ENCODE measurements at places on chromosomes 16 and 17.

GRCh38 chr17:15414532-15415306 lies 52.7 kb downstream of the CDRT4 start:
- DNase-seq = no peak

- no peak for DNase-seq
Observed at GRCh38 chr17:57279432-57279831, 23.1 kb downstream of the MSI2 start.

- no peak for DNase-seq
Observed at GRCh38 chr17:18027280-18027679, 11.7 kb downstream of the ATPAF2 start.

DNA sequence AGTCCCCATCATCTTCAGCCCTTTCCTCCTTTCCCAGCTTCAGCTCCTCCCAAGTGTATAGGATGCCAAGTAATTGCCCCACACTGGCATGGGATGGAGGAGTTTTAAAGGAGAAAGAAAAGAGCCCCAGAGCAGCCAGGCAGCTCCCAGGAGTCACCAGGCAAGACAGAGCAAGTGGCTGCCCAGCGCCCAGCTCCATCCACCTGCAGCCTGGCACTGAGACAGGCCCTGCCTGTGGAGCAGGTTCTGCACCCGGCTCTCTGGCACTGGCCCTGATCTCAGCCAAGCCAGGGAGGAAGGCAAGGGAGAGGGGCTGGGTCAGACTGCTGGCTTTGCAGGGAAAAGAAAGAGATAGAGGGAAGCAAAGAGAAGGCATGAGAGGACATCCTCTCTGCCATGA lies 21.7 kb downstream of the FOXN1 start:
- no peak for DNase-seq

GRCh38 chr16:75660726-75661302 lies 13.2 kb downstream of the TERF2IP start:
- DNase-seq = no peak

DNA sequence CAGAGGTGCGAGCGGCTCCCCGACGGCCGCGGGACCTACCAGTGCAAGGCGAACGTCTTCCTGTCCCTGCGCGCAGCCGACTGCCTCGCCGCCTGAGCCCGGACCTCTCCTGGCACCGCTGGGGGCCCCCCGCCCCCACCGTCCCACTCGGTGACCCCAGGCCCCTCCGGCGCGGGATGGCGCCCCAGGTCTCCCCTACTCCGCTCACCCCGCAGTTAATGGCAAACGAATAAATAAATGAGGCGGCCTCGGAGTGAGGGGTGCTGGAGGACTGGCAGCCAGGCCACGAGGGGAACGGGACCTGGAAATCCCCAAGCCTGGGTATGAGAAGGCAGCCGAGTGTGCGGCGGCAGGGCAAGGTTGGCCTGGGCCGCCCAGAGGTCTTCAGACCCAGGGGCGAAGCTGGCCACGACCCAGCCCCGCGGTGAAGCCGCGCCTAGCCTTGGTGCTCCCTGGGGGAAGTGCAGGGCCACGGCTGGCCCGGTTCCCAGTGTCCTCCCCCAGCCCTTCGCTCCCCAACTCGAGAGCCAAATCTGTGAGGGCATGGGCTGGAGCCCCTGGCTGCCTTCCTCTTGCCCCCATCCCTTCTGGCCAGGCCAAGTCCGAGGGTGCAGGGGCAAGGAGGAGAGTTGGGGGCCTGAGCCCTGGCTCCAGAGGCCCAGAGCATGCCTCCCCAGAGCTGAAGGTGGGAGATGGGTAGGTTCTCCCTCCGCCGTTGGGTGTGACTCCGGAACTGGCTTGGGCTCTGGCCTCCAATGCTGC lies 796 bp downstream of the NPB start:
- DNase-seq = no peak

- no peak for DNase-seq
Observed at GRCh38 chr17:55648086-55648485, 74.6 kb downstream of the TMEM100 start.

DNA sequence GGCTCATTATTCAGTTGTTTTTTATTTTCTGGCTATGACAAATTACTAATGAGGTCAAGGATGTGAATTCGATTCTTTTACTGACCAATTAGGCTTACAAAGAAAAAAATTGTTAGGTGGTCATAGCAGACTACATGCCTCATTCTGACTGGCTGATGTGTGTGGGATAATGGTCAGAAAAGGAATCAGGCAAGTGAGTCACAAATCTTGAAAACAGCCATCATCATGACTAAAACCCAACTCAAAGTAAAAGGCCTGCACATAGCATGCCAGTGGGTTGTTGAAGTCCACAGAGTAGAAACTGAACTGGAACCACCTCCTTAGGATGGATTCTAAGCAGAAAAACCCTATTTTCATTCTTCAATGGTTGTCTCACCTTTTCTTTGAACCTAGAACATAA lies 8.6 kb downstream of the RPGRIP1L start:
- no peak for DNase-seq

- DNase-seq = no peak
Observed at GRCh38 chr16:1992704-1993317, 3.0 kb downstream of the SYNGR3 start.

GRCh38 chr16:51022955-51023354 lies 128.1 kb downstream of the SALL1 start:
- DNase-seq = no peak

GRCh38 chr16:89050119-89050867 lies 43.4 kb upstream of the ACSF3 start:
- DNase-seq = no peak

DNA sequence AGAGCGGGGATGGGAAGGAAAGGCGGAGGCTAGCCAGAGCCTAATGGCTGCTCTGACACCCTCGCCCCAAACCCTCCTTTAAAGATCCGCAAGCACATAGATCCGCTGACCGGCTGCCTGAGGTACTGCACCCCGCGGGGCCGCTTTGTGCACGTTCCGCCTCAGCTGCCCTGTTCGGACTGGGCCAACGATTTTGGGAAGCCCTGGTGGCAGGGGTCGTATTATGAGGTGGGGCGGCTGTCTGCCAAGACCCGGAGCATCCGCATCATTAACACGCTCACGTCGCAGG lies 663 bp downstream of the CYB5D1 start:
- peak; percentile 43 for DNase-seq

DNA sequence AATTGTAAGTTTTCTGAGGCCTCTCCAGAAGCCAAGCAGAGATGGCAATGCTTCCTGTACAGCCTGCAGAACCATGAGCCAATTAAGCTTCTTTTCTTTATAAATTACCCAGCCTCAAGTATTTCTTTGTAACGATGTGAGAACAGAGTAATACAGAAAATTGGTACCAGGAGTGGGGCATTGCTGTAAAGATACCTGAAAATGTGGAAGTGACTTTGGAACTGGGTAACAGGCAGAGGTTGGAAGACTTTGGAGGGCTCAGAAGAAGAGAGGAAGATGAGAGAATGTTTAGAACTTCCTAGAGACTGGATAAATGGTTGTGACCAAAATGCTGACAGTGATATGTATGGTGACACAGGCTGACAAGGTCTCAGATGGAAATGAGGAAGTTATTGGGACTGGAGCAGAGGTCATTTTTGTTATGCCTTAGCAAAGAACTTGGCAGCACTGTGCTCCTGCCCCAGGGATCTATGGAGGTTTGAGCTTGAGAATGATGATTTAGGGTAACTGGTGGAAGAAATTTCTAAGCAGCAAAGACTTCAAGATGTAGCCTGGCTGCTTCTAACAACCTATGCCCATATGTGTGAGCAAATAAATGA lies 23.1 kb downstream of the PRDM7 start:
- DNase-seq = no peak

DNA sequence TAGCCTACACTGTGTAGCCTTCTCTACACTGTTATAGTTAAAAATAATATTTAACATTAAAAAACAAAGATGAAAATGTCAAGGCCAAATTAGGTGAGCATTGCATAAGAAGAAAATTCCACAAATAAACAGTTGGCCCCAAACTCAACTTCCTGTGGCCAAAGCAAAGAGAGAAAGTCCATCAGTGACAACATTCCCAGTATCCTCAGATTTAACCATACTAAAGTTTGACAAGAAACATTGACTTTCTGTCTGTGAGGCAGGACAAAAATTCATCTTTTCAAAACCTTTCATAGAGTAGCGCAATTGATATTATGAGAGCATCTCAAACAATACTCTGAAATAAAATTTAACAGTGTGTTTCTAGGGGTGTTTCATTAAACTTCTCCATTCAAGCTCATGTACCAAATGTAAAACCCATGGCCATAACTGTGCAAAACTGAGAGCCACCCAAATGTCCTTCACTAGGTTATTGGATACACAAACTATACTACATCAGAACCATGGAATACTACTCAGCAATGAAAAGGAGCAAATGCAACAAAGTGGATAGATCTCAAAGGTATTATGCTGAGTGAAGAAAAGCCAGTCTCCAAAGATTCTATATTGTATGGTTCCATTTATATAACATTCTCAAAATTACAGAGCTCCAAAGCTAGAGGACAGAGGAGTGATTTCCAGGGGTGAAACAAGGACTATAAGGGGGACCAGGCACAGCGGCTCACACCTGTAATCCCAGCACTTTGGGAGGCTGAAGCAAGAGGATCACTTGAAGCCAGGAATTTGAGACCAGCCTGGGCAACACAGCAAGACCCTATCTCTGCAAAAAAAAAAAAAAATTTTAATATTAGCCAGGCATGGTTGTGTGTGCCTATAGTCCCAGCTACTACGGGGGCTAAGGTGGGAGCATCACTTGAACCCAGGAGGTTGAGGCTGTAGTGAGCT lies 38.7 kb downstream of the TMEM114 start:
- no peak for DNase-seq

DNA sequence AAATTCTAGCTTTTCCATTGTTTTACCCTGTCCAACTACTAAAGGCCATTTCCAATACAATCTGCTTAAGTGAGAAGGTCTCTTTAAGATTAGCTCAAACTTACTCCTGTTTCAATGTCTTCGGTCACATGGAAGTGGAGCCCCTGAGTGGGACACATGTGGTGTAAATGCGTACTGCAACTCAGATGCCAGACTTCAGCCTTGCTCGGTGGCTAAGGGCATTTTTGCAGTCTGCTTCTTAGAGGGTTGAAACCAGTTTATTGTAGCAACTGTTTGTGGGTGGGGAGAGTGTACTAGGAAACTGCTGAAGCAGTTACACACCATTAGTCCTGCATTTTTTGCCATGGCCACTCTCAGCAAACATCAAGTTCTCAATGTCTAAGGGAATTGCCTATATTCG lies 140.6 kb downstream of the PARN start:
- no peak for DNase-seq

GRCh38 chr16:23917621-23918020 lies 81.8 kb downstream of the PRKCB start:
- DNase-seq = no peak

- no peak for DNase-seq
Observed at GRCh38 chr16:84239909-84240308, at the start of gene KCNG4. Gene KCNG4 (minus strand): TSS chr16:84240012. CDS start chr16:84237485, 2,527 bp downstream.

DNA sequence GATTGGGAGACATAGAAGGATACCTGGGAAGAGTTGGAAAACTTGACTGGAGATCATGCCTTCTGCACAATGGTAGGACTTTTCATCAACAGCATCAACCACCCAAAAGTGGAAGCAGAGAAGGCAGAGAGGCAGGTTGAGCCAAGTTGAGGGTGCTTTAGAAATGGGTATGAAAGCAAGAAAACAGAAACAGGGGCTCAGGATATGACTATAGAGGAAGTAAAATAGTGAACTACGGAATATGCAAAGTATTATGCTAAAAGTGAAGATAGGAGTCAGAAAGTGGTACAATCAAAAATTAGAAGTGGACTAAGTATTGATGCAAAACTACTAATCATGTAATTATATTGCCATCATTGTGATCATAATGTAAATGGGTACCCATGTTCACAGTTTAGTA lies 16.1 kb upstream of the ARHGAP44 start:
- no peak for DNase-seq

GRCh38 chr17:48175692-48176470 lies 68.3 kb downstream of the SNX11 start:
- no peak for DNase-seq

DNA sequence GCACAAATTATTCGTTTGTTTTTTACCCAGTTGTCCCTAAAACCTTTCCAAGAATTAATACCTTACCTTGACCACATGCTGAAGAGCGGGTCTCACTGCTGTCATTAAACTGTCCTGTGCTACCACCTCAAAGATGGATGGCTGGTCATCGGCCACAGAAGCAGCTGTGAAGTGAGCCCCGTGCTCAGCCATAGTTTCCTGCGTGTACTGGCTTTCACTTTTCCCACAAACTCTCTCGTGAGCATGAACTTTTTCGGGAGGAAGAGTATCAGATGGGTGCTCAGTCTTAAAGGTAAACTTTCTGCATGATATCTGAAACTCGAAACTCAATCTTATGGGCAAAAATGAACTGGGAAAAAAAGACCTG lies 558 bp downstream of the PEX12 start:
- DNase-seq = no peak

- no peak for DNase-seq
Observed at GRCh38 chr17:624341-624860, 90.2 kb downstream of the VPS53 start.

DNA sequence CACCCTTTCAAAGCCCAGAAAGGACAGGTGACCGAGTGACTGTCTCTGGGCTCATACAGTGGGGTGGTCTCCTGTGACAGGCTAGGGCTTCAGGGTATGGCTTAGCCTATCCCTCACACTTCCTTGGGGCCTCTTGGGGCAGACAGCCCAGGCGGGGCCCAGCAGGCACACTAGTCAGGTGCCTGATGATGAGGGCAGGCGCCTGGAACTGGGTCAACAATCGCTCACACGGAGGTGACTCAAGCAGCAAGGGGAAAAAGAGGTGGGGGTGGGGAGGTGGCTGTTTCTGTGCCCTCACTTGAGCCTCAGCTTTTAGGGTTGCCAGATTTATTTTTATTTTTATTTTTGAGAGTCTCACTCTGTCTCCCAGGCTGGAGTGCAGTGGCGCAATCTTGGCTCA lies 6.4 kb upstream of the GRN start:
- no peak for DNase-seq

GRCh38 chr16:84459533-84459894 lies 44.9 kb downstream of the MEAK7 start:
- DNase-seq = no peak

DNA sequence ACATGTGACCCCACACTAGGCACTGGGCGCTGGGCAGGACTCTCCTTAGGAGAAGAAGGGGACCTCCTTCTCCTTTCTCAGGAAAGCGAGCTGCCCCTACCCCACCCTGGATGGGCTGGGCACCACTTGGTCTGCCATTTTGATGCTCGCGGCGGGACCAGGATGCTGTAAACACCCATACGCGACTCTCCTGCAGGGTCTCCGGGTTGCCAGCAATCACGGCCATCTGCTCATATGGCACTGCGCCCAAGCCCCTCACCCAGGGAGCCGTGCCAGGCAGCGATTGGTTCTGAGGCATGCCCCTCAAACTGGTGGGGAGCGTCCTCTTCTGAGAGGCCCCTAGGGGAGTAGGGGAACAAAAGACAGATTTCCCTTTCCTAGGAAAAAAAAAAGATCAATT lies 99.0 kb downstream of the C16orf78 start:
- peak; percentile 11 for DNase-seq

All from uterus (tissue), 4 donors.